Lung (tissue), 17 donors: ENCODE measurements at places on chromosomes 3 and 15. TPM values are rescaled to one million over a fixed set of nuclear protein-coding genes. Genes with fewer than 3 reads are reported as not detected.

LXN gene
- polyA plus RNA-seq = 31.2 TPM

DNA sequence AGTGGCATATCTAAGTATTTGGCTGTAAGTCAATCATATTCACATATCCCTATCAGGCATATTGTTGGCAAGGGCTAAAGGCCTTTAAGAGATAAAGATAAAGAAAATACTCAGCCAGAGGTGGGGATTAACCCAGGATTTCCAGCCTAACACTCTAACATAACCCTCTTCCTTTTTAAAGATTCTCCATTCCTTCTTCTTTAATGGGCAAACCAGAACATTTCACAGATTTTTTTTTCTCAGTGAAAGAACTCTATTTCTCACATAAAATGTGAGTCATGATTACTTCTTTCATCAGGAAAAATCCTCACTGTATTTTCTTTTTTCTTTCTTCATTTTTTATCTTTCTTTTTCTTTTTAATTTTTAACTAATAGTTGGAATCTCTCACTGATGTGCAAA lies 200.4 kb downstream of the NR1D2 start:
- no peak for DNase-seq

DNA sequence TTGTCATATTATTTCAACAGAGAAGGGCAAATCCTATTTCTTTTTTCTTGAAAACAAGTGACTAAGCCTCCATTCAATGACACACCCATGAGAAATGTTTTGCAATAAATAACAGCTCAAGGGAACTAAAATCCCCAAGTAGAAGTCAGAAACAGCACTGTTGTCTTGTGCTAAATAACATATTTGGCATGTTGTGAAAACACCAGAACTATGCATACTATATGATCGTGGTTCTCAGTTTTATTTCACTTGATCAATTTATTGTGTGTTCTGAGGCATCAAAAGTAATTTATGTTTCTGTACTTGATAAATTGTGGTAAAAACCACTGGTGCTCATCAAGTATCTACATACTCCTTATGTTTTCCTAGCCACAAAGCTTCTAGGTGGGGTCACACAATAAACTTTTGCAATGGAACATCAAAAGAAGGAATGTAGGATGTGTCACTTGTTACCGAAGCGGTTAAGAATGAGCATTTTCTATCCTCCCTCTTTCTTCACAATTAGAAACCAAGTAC lies 691.7 kb upstream of the CBLB start:
- DNase-seq = no peak

DNA sequence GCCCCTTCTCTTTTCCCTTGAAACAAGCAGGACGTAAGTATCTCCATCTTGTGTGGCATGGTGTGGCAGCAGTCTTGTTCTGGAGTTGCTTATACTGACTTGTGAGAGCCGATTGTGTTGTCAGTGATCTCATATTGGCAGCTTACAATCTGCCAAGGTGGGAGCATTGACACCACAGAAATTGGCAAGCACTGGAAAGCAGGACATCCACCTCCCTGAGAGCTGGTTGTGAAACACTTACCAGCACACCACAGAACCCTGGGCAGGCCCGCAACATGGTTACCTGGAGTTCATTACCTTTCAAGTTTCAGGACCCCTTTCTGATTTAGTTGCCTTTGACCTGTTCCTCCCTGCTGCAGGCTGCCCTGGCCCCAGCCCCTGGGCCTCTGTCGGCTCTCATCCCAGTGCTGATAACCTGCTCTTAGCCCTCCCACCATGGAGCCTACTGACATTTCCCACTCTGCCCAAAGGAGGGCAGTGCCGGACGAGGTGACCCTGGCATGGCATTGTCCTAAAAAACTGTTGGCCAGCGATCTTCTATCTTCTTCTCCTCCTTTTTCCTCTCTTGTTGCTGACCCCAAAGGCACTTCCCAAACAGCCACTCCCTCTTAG lies 10.6 kb upstream of the ATP2B2 start:
- no peak for DNase-seq

DNA sequence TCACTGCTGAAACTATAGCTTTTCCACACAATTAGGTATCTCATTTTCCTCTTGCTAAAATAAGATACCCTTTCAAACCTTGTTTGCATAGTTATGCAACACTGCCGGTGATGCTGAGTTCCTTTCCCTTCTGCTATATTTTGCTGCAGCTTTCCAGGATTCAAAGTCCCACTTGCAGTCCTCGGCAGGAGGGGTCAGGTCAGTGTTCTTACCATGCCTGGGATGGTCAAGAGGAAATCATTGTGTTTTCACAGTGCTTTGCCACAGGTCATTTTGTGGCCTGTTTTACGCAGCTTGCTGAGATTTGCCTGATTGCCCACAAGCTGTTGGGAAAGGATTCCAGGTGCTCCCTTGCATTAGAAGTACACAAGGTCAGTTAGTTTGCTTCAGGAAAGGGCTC lies 156.9 kb downstream of the B3GALNT1 start:
- DNase-seq = no peak

GRCh38 chr15:59886441-59886840 lies 117.7 kb upstream of the FOXB1 start:
- no peak for DNase-seq

- DNase-seq = no peak
These were observed 83.4 kb upstream of the BHLHE40 start for GRCh38 chr3:4895838-4896237.

GRCh38 chr3:27641271-27641800 lies 80.8 kb downstream of the EOMES start:
- DNase-seq = no peak

DNA sequence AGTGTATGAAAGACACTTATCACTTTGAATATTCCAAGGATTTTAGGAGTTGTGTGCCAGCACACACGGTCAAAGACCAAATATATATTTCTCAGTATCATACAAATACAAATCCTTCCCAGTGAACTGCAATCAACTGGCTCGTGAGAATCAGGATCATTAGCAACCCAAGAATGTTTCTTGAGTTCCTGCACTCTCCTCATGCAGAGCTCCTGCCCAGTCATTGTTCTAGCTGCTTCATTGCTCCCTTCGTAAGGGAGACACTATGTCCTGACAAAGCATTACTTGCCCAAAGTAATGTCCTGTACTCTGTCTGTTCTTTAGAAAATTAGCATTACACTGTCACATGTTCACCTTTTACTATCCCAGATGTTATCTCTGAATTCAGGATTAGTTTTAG lies 92.0 kb upstream of the SLC4A7 start:
- no peak for DNase-seq

SCN5A gene
- polyA plus RNA-seq = 0.02 TPM

SLC2A2 gene
- not detected for polyA plus RNA-seq

DNA sequence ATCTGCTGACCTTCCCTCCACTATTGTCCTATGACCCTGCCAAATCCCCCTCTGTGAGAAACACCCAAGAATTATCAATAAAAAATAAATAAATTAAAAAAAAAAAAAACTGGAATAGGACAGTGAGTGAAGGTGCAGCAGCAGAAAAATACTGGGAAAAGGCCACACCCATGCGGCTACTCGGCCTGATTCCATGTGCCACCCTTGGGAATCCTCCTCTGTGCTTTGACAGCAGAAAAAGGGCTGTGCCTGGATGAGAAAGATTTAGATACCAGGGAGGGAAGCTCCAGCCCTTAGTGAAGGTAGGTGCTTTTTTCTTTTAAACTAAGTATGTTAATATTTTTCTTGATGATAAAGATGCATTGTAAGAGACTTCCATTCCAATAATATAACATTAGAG lies 107.8 kb downstream of the CTNNB1 start:
- no peak for DNase-seq

DNAH1 gene
- polyA plus RNA-seq = 8.3 TPM
